ENCODE measurements at places on chromosomes 6 and 20.

- ATAC-seq: no peak
Observed at GRCh38 chr6:169843991-169844390, 92.6 kb downstream of the ERMARD start.

GRCh38 chr6:159279790-159280277 lies 110.6 kb downstream of the FNDC1 start:
- ATAC-seq: no peak

- ATAC-seq: no peak
Observed at GRCh38 chr6:127343809-127344659, 625 bp upstream of the ECHDC1 start.

DNA sequence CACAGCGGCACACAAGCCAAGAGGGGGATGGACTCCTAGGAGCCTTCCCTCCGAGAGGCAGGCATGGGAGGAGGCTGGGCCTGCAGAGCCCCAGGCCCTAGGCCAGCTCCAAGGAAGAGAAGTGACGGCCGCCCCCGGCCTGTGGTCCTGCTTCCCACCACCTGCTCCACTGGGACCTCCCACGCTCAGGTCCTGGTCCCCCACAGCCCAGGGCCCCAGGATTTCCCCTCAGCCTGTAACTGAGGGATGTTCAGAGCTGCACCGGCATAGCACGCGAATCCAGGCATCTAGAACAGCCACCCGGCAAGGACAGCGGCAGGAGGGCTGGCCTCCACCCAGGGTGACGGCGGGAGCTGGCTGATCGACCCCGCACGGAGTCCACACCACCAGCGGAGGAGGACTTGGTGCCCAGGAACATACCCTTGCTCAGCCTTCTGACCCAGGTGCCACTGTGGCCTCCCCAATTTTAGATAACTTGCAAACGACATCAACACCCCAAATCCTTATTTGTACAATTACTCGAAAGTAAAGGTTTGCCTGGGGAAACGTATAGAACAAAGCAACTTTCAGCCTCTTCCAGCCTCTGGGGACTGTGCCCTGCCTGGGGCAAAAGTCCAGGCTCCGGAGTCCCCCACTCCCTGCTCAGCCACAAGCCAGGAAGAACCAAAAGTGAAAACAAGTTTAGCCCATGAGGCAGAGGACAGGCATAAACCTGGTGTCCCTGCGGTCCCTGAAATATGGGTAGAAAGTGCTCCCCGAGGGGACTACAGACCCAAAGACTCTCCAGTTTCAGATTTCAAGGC lies 3.5 kb downstream of the GATA5 start:
- ATAC-seq: no peak

- no peak for ATAC-seq
Observed at GRCh38 chr20:50346374-50347283, 156.0 kb downstream of the CEBPB start.

DNA sequence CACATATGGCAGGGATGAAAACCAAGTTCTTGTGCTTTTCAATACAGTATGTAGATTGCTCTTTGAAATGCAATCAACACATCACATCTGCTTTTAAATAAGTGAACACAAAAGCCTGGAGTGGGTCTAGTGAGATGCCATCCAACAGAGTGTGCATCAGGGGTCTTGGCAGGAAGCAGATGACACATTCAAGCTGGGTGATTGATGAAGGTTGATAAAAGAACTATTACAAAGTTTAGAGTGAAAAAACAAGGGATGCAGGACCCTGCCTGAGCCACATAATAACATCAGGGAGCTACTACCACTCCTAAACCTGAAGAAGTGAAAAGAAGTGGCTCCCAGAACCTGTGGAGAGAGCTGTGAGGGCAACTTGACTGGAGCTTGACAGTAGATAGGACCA lies 16.6 kb upstream of the PLCB1 start:
- ATAC-seq: no peak

- ATAC-seq: no peak
Observed at GRCh38 chr6:4420160-4420865, 284.9 kb upstream of the ECI2 start.

GRCh38 chr6:74256781-74257180 lies 560.8 kb downstream of the CD109 start:
- ATAC-seq: no peak

DNA sequence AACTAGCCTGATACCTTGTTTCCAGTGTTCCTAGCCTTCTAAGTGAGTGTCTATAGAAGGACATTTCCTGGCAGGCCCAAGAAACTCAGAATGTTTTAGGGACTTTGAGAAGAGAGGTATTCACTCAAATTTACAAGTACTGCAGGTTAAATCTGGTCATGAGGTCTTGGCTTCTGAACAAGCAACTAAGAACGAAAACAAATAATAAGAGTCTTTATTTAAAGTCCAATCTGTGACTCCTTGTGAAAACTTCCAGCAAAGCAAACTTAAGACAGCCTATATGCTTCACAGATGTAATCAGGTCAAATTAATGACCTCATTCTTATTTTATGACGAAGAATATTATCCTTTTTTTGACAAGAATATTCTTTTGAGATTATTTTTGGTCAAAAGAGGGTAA lies 79.4 kb upstream of the PRSS16 start:
- ATAC-seq: no peak

DNA sequence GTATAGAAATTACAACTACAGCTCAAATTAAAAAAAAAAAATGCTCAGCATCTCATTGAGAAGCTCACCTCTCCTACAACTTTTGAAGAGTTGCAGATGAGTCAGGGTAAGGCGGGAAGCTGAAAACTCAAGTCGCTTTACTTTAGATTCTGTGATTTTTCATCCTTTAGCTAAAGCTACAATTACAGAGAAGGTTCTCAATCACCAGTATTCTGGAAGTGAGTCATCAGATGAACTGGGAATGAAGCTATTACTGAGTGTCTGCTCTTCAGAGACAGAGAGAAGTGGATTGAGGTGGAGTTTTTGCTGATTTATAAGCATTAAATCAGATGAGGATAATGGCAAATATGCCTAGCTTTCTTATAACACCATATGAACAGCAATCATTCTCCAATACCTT lies 91.9 kb downstream of the TFAP2A start:
- no peak for ATAC-seq

DNA sequence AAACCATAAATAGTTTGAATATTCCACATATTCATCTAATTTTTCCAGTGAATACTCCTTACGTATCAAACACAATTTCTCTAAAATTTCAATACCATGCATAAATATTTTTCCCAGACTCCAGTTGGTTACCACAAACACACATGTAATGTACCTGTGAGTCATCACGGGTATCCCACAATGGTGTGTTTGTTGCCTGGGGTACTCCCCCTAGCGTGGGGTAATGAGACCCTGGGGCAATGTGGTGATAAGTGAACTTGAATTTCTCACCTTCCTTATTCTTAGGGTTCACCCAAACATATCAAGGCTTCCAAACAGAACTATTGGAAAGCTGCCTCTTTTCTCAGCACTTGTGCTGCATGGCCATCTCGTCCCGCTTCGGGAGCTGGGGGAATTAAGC lies 51.0 kb downstream of the STX7 start:
- ATAC-seq: no peak

GRCh38 chr6:15546591-15546990 lies 116.2 kb downstream of the DTNBP1 start:
- no peak for ATAC-seq

DNA sequence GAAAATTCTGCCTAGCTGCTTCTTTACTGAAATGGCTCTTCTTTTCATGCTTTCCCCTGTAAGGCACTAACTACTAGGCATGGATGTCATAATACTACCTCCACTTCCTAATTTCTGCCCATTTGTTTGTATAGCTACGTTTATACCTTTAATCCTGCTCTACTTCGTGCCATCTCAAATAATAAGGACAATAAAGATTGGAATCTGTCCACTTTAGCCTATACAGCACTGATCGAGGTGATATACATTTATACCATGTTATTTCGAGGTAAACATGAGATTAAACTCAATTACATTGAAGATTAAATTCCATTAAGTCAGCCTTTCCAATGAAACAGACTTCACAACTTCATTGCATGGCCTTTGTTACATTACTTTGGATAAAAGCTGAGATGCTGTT lies 390.6 kb upstream of the MARCKS start:
- ATAC-seq: no peak

- peak; percentile 39 for ATAC-seq
Observed at GRCh38 chr6:80503660-80504059, 397.2 kb downstream of the BCKDHB start.

- no peak for ATAC-seq
Observed at GRCh38 chr20:36848078-36848660, 27.8 kb upstream of the TLDC2 start.

- ATAC-seq: peak; percentile 75
Observed at GRCh38 chr6:26216886-26217713, 129.9 kb downstream of the HFE start.

DNA sequence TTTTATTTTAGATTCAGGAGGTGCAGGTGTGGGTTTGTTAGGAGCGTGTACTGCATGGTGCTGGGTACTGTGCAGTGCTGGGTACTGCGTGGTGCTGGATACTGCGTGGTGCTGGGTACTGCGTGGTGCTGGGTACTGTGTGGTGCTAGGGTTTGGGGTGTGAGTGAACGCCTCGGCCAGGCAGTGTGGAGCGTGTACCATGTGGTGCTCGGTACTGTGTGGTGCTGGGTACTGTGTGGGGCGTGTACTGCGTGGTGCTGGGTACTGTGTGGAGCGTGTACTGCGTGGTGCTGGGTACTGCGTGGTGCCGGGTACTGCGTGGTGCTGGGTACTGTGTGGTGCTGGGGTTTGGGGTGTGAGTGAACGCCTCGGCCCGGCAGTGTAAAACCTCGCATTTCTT lies 62.9 kb downstream of the WDR27 start:
- no peak for ATAC-seq
